ENCODE measurements at places on chromosomes 4 and X.
A peak's percentile ranks its signal among the peaks of the same experiment; 100 is the strongest.

DNA sequence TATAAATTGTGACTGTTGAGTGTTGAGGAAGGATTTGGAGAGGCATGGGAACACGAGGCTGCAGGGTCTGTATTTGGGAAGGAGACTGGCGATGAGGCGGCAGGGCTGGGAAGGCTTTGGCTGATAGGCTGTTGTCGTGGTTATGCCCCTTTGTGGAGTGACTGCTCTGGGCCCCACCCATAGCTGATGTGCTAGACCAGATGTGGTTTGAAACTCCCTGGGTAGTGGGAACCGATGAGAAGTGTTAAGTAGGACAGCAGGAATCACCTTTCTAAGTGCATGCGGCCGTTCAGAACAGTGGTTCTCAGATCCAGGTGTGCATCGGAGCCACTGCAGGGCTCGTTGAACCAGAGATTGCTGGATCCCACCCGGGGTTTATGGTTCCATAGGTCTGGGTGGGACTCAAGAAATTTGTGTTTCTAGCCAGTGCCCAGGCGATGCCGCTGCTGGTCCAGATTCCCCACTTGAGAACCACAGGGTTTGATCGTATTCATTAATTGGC lies 42.3 kb downstream of the TBC1D14 start:
- DNase-seq, result no peak

DNA sequence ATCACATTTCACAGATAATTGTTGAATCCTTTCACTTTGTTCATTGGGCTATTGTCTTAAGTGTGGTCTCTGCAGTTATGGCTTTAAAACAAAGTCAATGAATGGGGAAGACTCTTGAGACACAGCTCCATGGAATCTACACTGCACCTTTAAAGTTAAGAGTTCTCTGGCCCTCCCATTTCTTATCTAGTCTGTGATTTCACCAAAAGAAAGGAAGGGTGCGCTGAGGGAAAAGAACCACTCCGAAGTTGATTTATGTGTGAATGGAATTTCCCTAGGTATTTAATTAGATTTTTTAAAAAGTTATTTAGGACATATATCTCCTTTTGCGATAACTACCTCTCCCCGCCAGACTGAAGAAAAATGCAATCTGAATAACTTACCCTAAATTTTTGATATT lies 2.5 kb downstream of the SEPTIN11 start:
- no peak for DNase-seq

- peak; percentile 68 for DNase-seq
Observed at GRCh38 chrX:85243761-85244449, at the start of the genes SATL1 and ZNF711. Gene SATL1, minus strand, starts transcription at chrX:85243779. Its CDS starts 134,811 bp downstream, at chrX:85108968. Gene ZNF711, plus strand, starts transcription at chrX:85243991. Its CDS starts 3,582 bp downstream, at chrX:85247573.

DNA sequence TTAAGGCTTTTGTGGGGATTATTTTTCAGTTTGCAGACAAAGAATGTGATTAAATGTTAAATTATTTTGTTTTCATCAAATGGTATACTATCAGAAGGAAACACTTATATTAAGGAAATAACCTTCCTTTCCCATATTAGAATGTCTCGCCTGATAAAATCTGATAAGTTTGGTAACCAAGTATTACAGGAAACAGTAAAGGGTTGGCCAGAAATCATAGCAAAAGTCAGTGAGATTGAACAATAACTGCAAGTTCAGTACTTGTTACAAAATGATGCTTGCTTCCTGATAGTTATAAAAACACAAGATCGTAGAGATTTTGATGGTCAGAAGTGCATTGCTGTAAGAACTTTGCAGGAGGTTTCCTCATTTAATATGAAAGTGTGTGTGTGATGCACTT lies 40.5 kb downstream of the FABP2 start:
- no peak for DNase-seq

- DNase-seq, result no peak
Observed at GRCh38 chr4:140038031-140038533, 115.9 kb downstream of the MAML3 start.
